ENCODE measurements at places on chromosomes 6 and 20.

- no peak for DNase-seq
These were observed 159.4 kb upstream of the SPTLC3 start for GRCh38 chr20:12849225-12849910.

DNA sequence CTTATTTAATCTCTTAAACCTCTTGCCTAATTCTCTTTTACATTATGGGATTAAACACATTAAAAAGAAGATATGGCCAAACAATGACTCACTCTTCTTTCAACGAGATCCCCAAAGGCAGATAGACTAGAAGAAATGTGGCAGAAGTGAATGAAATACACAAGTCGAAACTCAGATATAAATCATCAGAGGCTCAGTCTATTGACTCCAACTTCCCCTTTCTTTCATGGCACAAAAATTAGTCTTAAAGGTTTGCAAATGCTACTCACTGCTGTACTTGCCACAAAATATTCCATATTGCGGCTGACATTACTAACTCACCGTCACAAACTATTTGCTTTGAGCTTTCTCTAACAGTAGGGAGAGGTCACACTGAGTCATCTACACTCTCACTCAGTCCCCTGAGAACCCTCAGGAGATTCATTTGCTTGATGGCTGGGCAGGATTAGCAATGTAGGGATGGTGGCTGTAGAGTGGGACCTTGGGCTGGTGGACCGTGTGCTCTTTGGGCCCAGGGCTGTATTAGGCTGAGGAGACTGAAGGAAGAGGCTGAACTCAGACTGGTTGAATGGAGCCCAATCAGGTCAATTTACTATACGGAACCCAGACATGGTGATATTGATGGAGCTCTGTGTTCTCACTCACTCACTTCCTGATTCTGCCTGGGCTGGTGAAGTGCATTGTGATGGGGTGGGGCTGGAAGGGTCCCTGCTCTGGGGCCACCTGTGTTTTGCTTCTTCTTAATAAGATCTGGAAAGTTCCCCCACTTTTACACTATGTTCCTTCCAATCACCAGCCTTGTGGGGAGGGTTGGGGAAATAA is 42.8 kb upstream of the UBR2 start:
- no peak for DNase-seq

GRCh38 chr6:33206864-33207551 is 1.3 kb upstream of the RING1 start:
- no peak for DNase-seq

GRCh38 chr6:139508576-139508975 is 134.1 kb upstream of the CITED2 start:
- DNase-seq, result no peak

GRCh38 chr20:53352727-53353440 is 240.8 kb downstream of the ZNF217 start:
- no peak for DNase-seq

- DNase-seq, result no peak
These were observed 2.4 kb upstream of the GPX6 start for GRCh38 chr6:28517964-28518363.

DNA sequence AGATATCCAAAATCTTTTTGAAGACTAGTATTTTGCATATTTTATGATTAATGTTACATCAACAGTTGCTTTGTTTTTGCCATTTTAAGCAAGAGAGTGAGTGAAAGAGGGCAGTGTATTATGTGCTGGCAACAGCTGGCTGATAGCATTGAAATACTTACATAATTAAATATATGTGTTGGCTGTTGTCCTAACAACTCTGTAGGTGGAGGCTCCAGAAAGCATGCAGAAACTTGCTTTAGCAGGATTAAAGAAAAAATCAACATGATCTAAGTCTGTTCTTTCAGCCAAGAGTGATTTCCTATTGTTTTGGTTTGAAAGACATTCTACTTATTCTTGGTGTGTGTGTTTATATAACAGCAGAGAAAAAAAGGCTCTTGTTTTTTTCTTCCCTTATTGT is 127.5 kb downstream of the CDKAL1 start:
- DNase-seq, result no peak

Measured in GM12892 (cell line).